ENCODE measurements at places on chromosomes 1 and 21.

GRCh38 chr1:22721122-22721873 lies 10.7 kb downstream of the EPHB2 start:
- DNase-seq = no peak

- no peak for DNase-seq
Measured at GRCh38 chr1:88549536-88549935, 134.5 kb upstream of the PKN2 start.

GRCh38 chr1:20373286-20373685 lies 82.6 kb downstream of the VWA5B1 start:
- no peak for DNase-seq

GRCh38 chr1:6657138-6657537 lies 32.5 kb downstream of the THAP3 start:
- DNase-seq = no peak

DNA sequence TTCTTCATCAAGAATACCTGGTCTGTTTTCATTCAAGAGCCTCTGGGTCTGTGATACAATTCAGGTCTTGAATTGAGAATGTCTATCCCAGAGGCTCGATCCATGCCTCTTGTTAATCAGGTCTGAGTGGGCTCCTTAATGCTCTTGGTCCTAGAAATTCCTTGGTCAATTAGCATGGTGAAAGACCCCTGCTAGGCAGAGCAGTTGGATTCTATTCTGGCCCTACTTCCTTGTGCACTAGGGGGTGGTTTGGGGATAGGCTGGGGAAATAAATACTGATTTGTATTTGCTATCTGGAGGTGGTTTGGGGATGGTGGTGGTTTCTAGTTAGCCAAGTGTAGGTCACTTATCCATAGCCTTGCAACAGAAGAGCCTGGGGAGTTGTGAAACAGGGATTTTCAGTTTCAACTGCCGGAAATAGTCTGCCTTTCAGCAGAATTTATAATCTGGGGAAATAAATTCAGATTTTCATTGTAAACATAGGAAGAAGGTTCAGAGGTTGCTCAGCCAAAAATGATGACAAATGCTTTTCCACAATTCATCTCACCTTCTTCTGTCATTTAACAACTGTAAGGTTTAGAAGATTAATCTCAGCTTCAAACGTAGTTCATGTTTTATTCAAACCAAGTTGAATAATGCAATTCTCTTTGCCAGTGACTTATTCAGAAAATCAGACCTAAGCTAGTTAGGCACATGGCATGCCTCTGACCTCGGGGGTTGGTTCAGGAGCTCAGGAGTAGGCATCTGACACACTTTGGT lies 22.2 kb upstream of the SCAF4 start:
- DNase-seq = no peak

- no peak for DNase-seq
Measured at GRCh38 chr1:115300087-115300876, 37.8 kb downstream of the NGF start.

DNA sequence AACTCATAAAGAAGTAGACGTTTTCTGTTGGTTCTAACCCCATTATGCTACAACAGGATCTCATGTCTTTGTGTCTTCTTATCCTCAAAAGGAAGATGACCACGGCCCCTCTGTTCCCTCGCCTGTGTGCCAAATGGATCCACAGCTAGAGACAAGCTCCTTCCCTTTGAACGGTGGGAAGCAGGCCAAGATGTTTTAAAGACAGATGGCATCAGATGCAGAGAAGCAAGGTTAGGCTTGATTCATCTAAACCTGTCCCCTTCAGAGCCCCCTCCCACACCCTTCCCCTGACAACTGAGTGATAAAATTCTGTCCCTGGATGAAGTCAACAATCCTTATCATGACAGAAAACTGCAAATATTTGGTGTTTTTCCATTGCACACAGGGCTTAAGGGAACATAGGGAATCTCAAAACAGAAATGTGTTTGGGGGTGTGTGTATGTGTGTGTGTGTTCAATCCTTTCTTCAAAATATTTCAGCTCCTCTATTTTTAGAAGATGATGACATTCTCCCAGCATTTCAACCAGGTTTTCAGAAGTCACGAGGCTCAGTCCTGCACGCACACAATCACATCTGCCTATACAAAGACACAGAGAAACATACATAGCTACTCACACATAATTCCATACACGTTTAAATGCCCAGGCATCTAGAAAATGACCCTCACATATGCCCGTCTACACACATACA lies 27.8 kb upstream of the FMOD start:
- DNase-seq = no peak

DNA sequence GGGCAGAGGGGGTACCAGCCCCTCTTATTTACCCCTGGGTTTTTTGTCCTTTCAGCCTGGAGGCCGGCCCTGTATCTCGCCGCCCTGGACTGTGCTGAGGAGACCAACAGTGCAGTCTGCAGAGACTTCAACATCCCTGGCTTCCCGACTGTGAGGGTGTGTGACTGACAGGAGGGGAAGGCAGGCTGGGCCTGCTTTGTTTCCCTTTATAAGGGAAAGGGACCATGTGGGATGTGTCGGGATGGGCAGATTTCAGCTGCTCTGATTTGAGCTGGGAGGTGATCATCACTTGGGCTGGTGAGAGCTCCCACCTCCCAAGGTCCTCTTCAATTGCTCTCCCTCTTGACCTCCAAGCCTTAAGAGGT lies 11.7 kb downstream of the QSOX1 start:
- no peak for DNase-seq

- no peak for DNase-seq
Measured at GRCh38 chr1:47873337-47873736, 123.8 kb downstream of the TRABD2B start.

DNA sequence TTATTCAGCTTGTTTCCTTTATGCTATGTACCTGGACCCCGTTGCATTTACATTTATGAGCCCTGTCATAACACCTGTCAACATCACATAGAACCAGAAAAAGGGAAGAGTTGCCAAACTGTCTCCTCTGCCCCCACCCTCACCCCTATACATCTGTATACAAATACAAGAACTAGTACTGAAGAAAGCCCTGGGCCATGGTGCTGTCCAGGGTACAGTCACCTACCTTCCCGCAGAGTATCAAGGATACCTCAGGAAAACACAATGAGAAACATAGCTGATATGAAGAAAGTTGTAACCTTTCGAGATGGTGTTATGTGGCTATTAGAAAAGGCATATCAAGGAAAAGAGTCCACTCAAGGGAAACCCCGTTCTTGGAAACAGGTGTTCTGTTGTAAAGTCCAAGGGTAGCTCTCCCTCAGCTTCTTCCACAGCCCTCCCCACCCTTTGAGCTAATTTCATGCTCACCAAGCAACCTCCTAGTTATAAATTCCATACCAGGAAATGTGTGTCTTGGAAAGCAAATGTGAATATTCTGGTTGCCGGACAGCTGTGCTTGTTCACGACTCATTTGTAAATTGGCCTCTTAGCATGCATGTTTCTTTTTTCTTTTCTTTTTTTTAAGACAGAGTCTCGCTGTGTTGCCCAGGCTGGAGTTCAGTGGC lies 16.7 kb upstream of the AVPR1B start:
- no peak for DNase-seq

- DNase-seq = no peak
Measured at GRCh38 chr1:234517110-234517802, 38.3 kb upstream of the TARBP1 start.

DNA sequence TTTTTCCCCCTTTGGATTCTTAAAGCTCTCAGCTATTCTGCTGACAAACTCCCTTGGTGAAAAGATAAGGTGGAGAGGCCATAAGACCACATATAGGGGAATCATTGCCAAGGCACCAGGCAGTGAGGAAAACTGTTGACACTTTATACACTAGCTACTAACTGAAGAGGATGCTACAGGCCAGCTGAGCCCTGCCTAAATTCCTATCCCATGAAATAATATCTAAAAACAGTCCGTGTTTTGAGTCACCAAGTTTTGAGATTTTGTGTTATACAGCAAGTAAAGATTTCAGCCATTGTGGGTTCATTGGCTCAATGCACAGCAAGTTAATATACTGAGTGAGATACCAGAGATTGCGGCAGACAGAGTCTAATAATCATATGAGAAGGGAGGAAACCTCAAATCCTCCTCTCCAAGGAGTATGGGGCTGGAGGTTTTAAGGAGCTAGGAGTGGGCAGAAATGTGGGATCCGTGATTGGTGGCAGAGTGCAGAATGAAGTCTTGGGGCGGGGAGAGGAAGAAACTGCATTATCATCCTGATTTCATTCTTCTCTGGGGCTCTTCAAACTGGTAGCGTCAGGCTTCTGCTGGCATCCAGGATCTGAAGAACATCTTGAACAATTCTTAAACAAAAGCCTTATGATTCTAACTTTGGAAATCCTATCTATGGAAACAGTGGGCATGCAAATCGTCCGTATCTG lies 9.2 kb downstream of the CLDN8 start:
- DNase-seq = no peak

- DNase-seq = peak; percentile 21
Measured at GRCh38 chr1:57307392-57308170, 116.3 kb downstream of the DAB1 start.

DNA sequence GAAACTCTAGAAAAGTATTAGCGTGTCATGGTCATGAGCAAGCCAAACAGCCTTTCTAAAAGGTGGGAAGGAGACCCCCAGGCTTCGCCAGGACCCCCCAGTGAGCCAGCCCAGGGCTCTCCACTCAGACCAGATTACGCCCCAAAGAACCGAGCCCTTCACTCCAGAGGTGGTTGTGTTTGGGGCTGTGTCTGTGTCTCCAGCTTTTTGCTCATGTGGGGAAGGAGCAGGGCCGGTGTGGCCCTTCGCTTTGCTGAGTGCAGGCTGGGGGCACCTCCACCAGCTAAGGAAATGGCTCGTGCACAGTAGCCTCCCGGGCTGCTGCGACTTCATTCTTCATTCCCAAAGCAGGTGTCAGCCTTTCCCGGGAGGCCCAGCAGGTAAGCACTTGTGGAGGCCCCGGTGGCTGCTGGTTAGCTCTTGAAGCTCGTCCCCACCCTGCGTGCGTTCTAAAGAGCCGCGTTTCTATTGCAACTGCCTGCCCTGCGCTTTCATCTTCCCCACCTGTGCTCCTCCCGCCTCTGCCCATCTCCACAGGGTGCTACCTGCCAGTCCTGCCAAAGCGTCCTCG lies 531 bp downstream of the TSPEAR start:
- no peak for DNase-seq

DNA sequence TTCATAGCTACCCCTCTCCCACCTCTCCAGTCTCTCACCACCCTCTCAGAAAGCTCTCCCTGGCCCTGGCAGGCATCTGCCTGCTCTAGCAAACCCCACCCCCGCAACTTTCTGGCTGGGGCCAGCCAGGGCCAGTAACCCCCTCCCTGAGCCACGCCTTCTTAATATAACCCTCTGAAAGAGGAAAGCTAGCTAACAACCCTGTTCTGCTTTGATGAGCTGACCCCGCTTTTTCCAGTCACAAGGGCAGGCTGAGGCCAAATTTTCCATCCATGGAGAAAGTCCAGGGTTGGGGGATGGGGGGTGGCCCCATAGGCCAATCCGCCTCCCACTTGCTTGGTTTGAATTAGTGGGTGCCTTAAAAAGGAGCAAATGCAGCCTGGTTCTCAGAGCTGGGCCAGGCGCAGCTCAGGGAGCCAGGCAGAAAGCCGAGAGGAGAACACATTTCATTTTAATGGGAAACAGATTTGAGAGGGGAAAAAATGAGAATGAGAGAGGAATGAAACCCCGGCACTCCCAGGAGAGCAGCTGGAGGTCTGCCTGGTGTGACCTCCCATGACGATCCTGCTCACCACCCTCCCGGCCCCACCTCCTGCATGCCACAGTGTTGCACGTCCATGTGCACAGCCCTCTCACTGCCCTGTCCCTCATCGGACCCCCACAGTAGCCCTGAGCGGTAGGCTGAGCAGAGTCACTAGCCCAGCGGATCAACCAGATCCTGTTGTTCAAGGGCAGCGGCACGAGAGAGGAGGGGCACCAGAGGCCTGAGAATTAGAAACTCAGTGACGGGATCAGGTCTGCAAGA lies 62.3 kb downstream of the OPTC start:
- no peak for DNase-seq

DNA sequence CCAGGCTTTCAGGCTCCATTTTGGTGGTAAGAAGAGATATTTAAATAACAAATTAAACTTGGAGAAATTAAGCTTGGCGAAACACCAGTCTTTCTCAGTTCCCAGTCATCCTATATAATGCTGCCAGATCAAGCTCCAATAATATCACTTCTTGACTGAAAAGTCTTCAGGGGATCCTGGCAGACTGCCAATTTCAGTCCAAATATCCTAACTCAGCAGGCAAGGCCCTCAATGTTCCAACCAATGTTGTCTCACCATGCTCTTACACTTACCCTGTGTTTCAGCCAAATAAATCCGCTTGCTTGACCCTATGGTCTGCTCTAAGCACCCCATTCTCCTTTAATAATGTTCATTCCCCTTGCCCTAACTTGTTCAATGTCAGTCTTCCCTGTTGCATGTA lies 39.9 kb upstream of the BCL10 start:
- no peak for DNase-seq

DNA sequence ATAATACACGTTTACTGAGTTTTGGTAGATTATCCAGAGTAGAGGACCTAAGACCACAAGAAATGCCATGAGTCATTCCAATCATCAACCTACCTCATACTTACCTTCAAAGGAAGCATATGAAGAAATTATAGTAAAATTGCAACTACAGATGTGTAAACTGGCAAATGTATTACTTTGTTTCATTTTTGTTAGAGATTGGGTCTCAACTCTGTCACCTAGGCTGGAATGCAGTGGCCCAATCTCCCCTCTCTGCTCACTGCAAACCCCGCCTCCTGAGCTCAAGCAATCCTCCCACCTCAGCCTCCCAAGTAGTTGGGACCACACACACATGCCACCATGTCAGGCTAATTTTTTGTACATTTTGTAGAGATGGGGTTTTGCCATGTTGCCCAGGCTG lies 5.2 kb downstream of the TMCO1 start:
- no peak for DNase-seq

DNA sequence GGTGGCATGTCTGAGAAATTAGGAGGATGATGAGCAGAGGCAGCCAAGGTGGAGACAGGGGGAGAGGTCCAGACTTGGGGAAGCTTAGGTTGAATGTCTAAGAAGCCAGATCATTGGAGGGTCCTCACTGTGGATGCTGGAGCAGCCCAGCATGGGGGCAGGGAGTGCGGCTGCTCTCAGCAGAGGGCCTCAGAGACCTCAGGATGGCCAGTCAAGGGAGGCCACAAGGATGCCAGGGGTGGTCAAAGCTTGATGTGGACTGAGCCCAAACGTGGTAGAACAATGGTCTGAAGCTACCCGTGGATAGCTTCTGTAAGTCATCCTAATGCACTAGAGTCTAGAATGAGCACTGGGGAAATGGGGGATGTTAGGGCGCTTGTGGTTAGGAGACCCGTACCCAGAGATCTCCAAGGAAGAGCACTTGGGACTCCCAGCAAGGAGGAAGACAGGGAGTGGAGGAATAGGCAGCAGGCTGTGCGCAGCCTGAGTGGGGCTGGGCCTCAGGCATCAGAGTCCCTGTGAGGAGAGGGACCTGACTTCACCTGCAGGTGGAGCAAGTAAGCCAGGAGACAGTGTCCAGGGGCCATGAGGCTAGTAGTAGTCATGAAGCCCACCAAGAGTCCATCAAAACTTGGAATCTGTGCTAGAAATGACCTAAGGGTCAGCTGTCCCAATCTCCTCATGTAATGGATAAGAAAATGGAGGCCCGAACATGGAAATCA lies 4.3 kb upstream of the S100A9 start:
- DNase-seq = no peak

GRCh38 chr1:59007820-59008598 lies 224.2 kb upstream of the JUN start:
- DNase-seq = no peak

- DNase-seq = no peak
Measured at GRCh38 chr1:160460214-160460642, 59.9 kb downstream of the VANGL2 start.
